ENCODE measurements at places on chromosomes 7 and 10. TPM values are rescaled to one million over a fixed set of nuclear protein-coding genes. Genes with fewer than 3 reads are reported as not detected.

The OR9A2 gene
- not detected for total RNA-seq

The COX19 gene
- 5.1 TPM for total RNA-seq

The ITGA8 gene
- 2.1 TPM for total RNA-seq

The IMMP2L gene
- 105 TPM for total RNA-seq

The PRDX3 gene
- 148 TPM for total RNA-seq

The SLC26A5 gene
- total RNA-seq = not detected

The BTBD16 gene
- total RNA-seq = not detected

The EIF4EBP2 gene
- total RNA-seq = 37.2 TPM

The MSMB gene
- not detected for total RNA-seq

The ITPRID1 gene
- not detected for total RNA-seq

The CHST12 gene
- 22.2 TPM for total RNA-seq

The WDFY4 gene
- total RNA-seq = 0.41 TPM

The TNRC18 gene
- total RNA-seq = 70.9 TPM

The CLRN3 gene
- total RNA-seq = not detected

The SFXN2 gene
- total RNA-seq = 6.0 TPM

The CEP55 gene
- 18.4 TPM for total RNA-seq

The ARHGEF35 gene
- total RNA-seq = not detected

The NPY4R gene
- total RNA-seq = not detected

The BEND7 gene
- 18.3 TPM for total RNA-seq

The SAP25 gene
- 0.29 TPM for total RNA-seq

The CYP2C9 gene
- total RNA-seq = not detected

The ZNRF2 gene
- total RNA-seq = 4.1 TPM

The BUD23 gene
- 57.3 TPM for total RNA-seq

The PKD2L1 gene
- total RNA-seq = not detected

The MRC1 gene
- 23.8 TPM for total RNA-seq

The IKZF1 gene
- not detected for total RNA-seq

The CPA1 gene
- total RNA-seq = not detected

The HOXA3 gene
- 6.1 TPM for total RNA-seq

The DYDC2 gene
- total RNA-seq = not detected

The SFRP5 gene
- not detected for total RNA-seq

The PAOX gene
- total RNA-seq = 7.9 TPM

The NACAD gene
- 7.9 TPM for total RNA-seq

The NEBL gene
- 0.44 TPM for total RNA-seq

The OR2A42 gene
- not detected for total RNA-seq

The TACC2 gene
- total RNA-seq = 39.6 TPM

The GOLGA7B gene
- not detected for total RNA-seq

The ERVW-1 gene
- not detected for total RNA-seq

The MOSPD3 gene
- total RNA-seq = 21.2 TPM

The HMX3 gene
- not detected for total RNA-seq

The TBXAS1 gene
- 9.0 TPM for total RNA-seq

The GDF2 gene
- not detected for total RNA-seq

All from glomerular endothelial cell (primary cell).